ENCODE measurements at places on chromosomes 5 and 9. TPM values are rescaled to one million over a fixed set of nuclear protein-coding genes. Genes with fewer than 3 reads are reported as not detected.

DNA sequence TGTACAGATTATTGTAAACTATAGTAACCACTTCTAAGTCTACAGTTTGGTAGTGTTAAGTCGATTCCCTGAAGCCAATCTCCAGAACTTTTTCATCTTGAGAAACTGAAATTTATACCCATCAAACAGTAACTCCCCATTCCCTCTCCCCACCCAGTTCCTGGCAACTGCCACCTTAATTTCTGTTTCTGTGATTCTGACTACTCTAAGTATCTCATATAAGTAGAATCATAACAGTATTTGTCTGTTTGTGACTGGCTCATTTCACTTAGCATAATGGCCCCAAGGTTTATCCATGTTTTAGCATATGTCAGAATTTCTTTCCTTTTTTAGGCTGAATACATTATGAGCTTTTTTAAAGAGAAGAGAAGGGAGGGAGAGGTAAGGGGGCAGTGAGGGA lies 61.4 kb downstream of the SPOCK1 start:
- no peaks in the 10 kb centered on the region for H3K4me1 ChIP-seq
- no peak overlapping the region for H3K4me3 ChIP-seq
- no peaks in the 10 kb centered on the region for H3K36me3 ChIP-seq
- H3K27me3 ChIP-seq = no peaks in the 10 kb centered on the region

DNA sequence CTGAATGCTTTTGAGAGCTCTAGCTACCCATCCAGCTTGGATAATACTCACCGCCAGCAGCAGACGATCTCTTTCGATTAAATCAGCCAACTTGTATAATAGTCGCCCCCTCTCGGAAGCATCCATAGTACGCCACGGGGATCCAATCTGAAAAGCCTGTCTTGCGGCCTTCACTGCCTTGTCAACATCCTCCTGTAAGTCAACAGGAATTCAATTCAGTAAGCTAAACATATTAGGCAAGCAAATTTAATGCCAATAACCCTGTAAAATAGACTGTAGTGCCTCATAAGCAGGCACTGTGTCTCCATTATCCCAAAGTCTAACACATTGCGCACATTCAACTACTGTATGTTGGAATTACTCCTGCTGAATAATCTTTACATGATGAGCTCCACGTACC lies 22.0 kb downstream of the ALDH1A1 start:
- peaks cover 68% of the 10 kb centered on the region for H3K4me1 ChIP-seq
- H3K27me3 ChIP-seq = no peaks in the 10 kb centered on the region
- H3K36me3 ChIP-seq = peaks cover 70% of the 10 kb centered on the region
- no peak overlapping the region for H3K4me3 ChIP-seq
- no peak for DNase-seq
- no peak overlapping the region for H3K27ac ChIP-seq

DNA sequence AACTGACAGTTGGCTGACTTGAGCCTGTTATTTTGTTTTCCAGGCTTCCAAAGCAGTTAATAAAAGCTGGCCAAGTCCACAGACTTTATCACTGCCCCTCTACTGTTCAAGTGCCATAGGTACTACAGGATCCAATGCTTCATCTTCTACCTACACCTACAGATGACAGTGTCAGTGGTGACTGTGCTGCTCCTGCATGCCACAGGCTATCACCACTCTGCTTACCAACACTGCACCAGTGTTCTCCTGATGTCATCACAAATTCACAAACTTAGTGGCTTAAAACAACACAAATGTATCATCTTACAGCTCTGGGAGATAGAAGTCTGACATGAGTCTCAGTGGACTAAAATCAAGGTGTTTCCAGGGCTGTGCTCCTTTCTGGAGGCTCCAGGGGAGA lies 26.6 kb downstream of the HMGCS1 start:
- H3K27ac ChIP-seq = no peak overlapping the region
- no peaks in the 10 kb centered on the region for H3K4me1 ChIP-seq
- DNase-seq = no peak
- no peak overlapping the region for H3K4me3 ChIP-seq
- H3K36me3 ChIP-seq = no peaks in the 10 kb centered on the region

GRCh38 chr9:111151537-111151936 lies 113.3 kb upstream of the LPAR1 start:
- DNase-seq = no peak
- H3K4me1 ChIP-seq = no peaks in the 10 kb centered on the region
- H3K4me3 ChIP-seq = no peak overlapping the region
- H3K27me3 ChIP-seq = no peaks in the 10 kb centered on the region
- H3K27ac ChIP-seq = no peak overlapping the region

GRCh38 chr5:172086194-172086975 lies 79.9 kb upstream of the FBXW11 start:
- no peak overlapping the region for H3K27ac ChIP-seq
- peaks cover 5% of the 10 kb centered on the region for H3K36me3 ChIP-seq
- H3K4me1 ChIP-seq = no peaks in the 10 kb centered on the region
- H3K4me3 ChIP-seq = no peak overlapping the region
- DNase-seq = no peak
- H3K27me3 ChIP-seq = no peaks in the 10 kb centered on the region

DNA sequence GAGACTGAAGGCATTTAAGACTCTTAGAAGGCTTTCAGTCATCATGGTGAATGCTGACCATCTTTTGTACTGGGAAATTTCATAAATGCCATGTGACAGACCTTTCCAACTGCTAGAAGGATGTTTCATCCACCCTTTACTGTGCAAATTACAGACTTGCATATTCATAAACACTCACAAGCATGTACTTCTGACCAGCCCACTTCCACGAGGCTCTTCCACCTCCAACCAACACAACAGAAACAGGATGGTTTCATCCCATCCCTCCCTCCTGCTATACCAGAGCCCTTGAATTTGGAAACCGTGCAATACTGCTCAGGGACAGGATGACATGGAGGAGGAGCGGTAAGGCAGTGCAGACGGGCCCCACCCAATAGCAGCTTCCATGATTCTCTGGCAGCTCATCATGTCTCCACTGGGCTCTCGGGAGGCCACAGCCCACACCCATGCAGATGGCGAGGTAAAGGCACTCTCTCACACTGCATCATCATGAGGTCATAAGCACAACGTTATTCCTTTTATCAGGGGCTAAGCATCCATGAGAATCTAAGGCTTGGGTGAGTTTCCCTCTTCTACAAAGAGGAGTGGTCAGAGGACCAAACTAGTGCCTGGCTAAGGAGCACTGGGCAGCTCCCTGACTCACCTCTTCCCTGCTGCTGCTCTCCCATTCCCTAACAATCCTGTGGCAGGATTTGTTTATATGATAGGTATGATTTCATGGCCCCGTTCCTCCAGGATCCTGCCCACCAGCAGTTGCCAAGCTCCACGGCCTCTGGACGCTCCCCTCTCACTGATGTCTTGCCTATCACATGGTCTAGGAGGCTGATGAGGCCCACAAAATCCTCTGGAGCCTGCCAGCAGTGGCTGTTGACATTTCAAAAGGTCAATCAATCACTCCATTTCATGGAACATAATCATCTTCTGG lies 94.4 kb upstream of the FSTL4 start:
- H3K27ac ChIP-seq = no peak overlapping the region
- no peak overlapping the region for H3K4me3 ChIP-seq
- H3K27me3 ChIP-seq = no peaks in the 10 kb centered on the region
- H3K36me3 ChIP-seq = no peaks in the 10 kb centered on the region
- H3K4me1 ChIP-seq = no peaks in the 10 kb centered on the region

DNA sequence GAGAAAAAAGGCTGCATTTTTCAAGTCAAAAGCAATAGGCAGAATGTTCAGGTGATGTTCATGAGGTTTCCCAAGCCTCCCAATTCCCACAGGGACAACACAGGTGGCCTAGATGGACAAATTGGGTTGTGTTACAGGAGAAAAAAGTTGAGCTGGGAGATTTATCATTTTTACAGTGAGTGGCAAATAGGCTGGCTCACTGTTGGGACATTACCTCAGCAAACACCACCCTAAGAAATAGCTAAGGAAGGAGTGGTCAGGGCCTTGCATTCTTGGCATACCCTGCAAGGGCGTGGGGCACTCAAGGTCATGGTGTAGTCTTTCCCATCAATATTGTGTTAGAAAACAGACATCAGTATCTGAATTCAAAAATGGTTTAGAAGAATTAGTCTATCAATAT lies 23.3 kb upstream of the CPLANE1 start:
- no peaks in the 10 kb centered on the region for H3K27me3 ChIP-seq
- no peak overlapping the region for H3K4me3 ChIP-seq
- H3K36me3 ChIP-seq = no peaks in the 10 kb centered on the region
- no peaks in the 10 kb centered on the region for H3K4me1 ChIP-seq

DNA sequence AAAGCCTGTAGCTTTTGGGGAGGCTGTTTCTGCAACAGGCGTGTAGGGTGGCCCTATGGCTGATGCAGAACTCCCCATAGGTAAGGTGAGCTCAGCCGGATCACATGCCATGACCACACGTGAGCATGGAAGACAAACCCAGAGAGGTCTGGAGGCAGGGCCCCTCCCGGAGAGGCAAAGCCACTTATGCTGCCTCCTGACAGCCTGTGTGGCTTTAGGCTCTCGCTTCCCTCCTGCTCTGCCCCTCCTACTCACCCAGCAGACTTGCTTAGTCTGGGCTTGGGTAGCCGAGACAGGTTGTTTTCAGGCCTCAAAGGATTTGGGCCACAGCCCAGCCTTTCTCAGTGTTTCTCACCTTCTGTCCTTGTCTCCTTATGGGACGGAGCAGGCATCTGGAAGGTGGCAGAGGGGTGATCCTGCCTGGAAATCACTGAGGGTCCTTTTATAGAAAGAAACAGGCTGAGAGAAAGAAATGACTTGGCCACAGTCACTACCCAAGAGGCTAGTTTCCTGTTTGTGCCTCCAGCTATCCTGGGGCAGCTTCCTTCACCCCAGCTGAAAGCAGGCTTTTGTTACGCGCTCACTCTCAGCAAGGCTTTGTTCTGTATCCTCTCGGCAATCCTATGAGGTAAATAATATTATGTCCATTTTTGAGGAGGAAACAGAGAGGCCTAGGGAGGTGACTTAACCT lies 89.9 kb downstream of the DAB2IP start:
- H3K4me1 ChIP-seq = no peaks in the 10 kb centered on the region
- no peak overlapping the region for H3K27ac ChIP-seq
- no peak overlapping the region for H3K4me3 ChIP-seq
- H3K36me3 ChIP-seq = no peaks in the 10 kb centered on the region
- DNase-seq = no peak
- H3K27me3 ChIP-seq = no peaks in the 10 kb centered on the region

DNA sequence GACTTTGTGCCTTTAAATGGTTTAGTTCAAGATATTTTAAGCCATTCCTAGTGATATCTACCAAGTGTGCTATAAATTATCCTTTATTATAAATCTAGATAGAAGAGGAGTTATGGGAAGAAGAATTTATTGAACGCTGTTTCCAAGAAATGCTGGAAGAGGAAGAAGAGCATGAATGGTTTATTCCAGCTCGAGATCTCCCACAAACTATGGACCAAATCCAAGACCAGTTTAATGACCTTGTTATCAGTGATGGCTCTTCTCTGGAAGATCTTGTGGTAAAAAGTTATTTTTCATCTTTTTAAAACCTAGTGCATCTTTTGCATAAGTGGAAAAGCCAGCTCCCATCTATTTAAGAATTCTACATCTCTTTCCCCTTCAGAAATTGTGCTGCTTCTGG lies 18.6 kb downstream of the SLC23A1 start:
- no peaks in the 10 kb centered on the region for H3K27me3 ChIP-seq
- H3K27ac ChIP-seq = no peak overlapping the region
- H3K4me3 ChIP-seq = no peak overlapping the region
- no peak for DNase-seq
- H3K36me3 ChIP-seq = no peaks in the 10 kb centered on the region

DNA sequence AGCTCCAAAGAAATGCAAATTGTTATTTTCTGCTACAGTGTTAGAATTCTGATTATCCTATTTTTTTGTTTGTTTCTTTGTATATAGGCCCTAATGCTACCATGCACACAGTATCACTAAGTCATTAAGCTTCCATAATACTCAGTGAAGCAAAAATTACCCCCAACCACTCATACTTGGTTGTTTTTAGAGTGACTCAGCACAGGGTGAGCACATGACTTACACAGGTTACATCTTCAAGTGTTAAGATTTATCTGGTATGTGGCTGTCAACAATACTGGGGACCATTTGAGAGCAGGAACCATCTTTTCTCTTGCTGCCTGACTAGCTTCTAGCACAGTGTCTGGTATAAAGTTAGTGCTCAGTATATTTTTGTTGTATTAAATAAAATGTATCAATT lies 255.8 kb upstream of the SLC24A2 start:
- no peak for DNase-seq
- H3K27me3 ChIP-seq = no peaks in the 10 kb centered on the region
- no peak overlapping the region for H3K27ac ChIP-seq
- H3K36me3 ChIP-seq = no peaks in the 10 kb centered on the region
- H3K4me1 ChIP-seq = no peaks in the 10 kb centered on the region

GRCh38 chr9:36399980-36400331 lies at the start of gene RNF38:
TSS of gene RNF38 (minus strand) at chr9:36400269. CDS start at chr9:36400108, 161 bp downstream.
- peak within 1 kb of the TSS; percentile 72 for H3K27ac ChIP-seq
- DNase-seq = no peak
- H3K4me1 ChIP-seq = peaks cover 13% of the 10 kb centered on the region
- H3K36me3 ChIP-seq = no peaks in the 10 kb centered on the region
- H3K4me3 ChIP-seq = peak within 1 kb of the TSS; percentile 56
- H3K27me3 ChIP-seq = no peaks in the 10 kb centered on the region

DNA sequence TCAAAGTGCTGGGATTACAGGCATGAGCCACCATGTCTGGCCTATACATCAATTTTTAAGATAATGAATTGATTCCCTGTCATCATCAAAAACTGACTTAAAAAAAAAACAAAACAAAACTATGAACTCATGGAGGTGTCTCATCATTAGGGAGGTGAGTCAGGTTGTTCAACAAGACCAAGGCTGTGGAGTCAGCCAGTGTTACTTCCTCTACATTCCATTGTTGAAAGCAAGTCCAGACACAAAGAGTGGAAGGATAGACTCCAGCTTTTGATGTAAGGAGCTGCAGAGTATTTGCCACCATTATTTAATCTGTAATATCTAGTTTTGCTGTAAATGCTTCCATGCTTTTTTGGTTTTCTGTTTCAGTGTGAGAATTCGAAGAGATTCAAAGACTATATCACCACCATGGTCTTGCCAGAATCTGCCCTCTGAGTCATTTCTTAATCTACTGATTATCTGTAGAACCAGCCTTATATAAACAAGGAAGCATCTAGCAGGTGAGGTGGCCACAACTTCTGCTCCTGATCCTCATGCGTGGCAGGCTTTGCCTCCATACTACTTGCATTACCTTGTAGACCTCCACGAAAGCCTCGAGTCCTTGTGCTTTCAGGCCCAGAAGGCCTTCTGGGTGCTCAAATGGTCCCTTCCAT lies 156.1 kb downstream of the FGF1 start:
- no peaks in the 10 kb centered on the region for H3K36me3 ChIP-seq
- no peak overlapping the region for H3K27ac ChIP-seq
- DNase-seq = no peak
- no peaks in the 10 kb centered on the region for H3K4me1 ChIP-seq
- no peaks in the 10 kb centered on the region for H3K27me3 ChIP-seq
- H3K4me3 ChIP-seq = no peak overlapping the region

GRCh38 chr5:124468671-124469411 lies 277.6 kb downstream of the ZNF608 start:
- H3K4me3 ChIP-seq = no peak overlapping the region
- no peaks in the 10 kb centered on the region for H3K27me3 ChIP-seq
- no peaks in the 10 kb centered on the region for H3K36me3 ChIP-seq

The LHX2 gene
- total RNA-seq = 5.0 TPM

The PDZD2 gene
- total RNA-seq = 0.83 TPM

Data from right lobe of liver (tissue), 6 donors.